ENCODE measurements at places on chromosomes 5 and 9. TPM values are rescaled to one million over a fixed set of nuclear protein-coding genes. Genes with fewer than 3 reads are reported as not detected.

- no peaks in the 10 kb centered on the region for H3K4me1 ChIP-seq
- H3K36me3 ChIP-seq, result no peaks in the 10 kb centered on the region
Observed at GRCh38 chr9:118561051-118561450, 808.2 kb downstream of the BRINP1 start.

DNA sequence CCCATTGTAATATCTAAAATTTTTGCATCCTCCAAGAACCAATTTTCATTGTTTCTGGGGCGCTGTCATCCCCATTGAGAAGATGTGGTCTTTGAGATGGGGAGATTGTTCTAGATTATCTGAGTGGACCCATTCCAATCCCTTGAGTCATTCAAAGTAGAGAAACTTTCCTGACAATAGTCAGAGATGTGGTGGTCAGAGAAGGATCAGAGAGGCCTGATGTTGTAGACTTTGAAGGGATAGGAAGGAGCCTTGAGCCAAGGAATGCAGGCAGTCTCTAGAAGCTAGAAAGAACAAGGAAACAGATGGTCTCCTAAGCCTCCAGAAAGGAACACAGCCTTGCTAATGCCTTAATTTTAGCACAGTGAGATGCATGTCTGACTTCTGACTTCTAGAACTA, 80.4 kb downstream of the TEK start:
- no peaks in the 10 kb centered on the region for H3K4me1 ChIP-seq
- no peaks in the 10 kb centered on the region for H3K27me3 ChIP-seq
- H3K4me3 ChIP-seq, result no peak overlapping the region
- DNase-seq, result no peak
- H3K36me3 ChIP-seq, result no peaks in the 10 kb centered on the region

Gene PALM2AKAP2
- 0.69 TPM for total RNA-seq

DNA sequence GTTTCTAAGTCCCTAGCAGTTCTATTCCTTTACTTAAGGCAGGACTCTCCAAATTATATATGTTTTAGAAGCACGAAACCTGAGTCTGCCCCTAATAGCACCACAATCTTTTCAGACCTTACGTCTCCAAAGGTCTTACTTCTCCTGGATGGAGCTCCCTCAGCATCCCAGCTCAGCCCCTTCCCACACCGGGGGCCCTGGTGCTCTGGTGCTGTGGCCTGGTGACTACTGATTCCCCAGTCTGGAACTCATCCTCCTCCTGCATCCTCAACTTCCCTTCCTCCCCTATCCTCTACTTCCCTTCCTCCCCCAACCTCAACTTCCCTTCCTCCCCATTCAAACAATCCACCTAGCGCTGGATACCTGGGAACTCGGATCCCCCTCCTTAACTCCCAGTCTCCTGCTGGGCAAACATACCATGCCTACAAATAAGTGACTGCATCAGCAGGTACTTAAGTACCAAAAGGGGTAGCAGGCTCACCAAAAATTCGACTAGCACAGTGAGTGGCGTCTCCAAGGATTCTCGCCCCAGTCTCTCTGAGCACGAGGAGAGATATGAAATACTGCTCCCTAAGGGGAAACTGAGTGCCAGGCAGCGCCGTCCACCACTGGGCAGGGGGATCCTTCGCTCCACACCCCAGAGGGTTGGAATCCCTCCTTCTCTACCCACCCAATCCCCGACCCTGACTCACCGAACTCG, 831 bp downstream of the IGFBPL1 start:
- H3K4me1 ChIP-seq, result no peaks in the 10 kb centered on the region
- no peak for DNase-seq
- peak overlapping the region; percentile 23 for H3K4me3 ChIP-seq
- no peaks in the 10 kb centered on the region for H3K36me3 ChIP-seq

DNA sequence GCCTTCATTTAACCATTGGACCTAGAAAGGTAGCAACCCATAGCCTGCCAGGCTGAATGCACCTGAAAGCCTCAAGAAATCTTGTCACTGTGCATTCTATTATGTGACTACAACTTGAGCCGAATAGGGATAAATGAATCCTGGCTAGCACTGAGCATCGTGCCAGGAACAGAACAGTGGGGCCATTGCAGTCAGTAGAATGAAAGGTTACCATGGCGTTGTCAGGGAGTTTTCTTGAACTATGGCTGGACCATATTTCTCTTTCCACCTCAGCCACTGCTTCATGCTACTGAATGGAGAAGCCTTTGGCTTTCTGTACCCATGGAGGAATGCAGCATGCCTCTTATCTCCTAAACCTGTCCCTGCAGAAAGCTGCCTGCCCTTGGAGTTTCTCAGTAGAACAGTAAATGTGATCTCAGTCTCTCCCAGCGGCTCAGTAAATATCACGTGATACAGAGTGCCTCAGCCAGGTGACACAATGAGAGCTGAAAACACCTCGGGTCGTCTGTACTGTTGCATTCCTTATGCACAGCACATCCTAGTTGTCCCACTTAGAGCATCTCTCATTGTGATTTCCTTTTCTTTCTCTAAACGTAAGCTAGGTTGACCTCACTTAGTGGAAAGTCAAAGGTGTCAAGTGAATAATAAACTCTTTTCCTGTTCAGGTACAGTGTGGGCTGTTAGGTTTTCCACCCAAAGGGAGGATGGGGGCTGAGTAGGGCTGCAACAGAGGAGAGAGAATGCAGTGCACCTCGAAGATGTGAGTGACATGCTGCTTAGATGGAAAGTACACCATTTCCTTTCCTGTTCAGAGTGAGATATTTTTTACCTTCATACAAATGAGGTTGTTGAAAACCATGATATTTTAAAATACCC, 115.3 kb downstream of the MACIR start:
- H3K36me3 ChIP-seq, result no peaks in the 10 kb centered on the region
- no peak overlapping the region for H3K27ac ChIP-seq
- DNase-seq, result peak; percentile 35
- H3K27me3 ChIP-seq, result no peaks in the 10 kb centered on the region
- H3K4me1 ChIP-seq, result no peaks in the 10 kb centered on the region
- no peak overlapping the region for H3K4me3 ChIP-seq

DNA sequence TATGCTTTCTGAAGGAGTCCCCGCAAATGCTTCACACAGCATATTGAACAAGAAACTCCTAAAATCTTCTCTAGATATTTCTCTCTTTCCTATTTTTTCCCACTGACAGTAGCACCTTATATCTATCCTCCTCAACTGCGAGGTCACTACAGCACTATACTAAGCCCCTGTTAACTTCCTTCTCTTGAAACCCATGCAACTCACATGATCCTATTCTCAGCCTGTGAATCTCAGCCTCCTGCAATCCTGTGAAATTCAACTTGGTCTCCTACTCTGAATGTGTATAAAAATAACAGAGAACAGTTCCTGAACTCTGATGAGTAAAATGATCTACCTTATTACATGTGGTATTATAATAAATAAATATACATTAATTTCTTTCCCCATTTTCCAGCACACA, 6.1 kb upstream of the PLGRKT start:
- no peak for DNase-seq
- H3K27ac ChIP-seq, result no peak overlapping the region
- no peak overlapping the region for H3K4me3 ChIP-seq
- no peaks in the 10 kb centered on the region for H3K4me1 ChIP-seq

GRCh38 chr5:82511134-82511533, 233.0 kb upstream of the RPS23 start:
- no peak for DNase-seq
- H3K27ac ChIP-seq, result no peak overlapping the region
- no peaks in the 10 kb centered on the region for H3K4me1 ChIP-seq
- H3K4me3 ChIP-seq, result no peak overlapping the region
- no peaks in the 10 kb centered on the region for H3K27me3 ChIP-seq

Gene GPRIN1
- total RNA-seq, result 3.1 TPM

Gene PCA3
- not detected for total RNA-seq

- peak; percentile 66 for DNase-seq
- no peaks in the 10 kb centered on the region for H3K27me3 ChIP-seq
- H3K36me3 ChIP-seq, result no peaks in the 10 kb centered on the region
- H3K4me1 ChIP-seq, result no peaks in the 10 kb centered on the region
Observed at GRCh38 chr5:173925449-173926071, 37.4 kb downstream of the CPEB4 start.

DNA sequence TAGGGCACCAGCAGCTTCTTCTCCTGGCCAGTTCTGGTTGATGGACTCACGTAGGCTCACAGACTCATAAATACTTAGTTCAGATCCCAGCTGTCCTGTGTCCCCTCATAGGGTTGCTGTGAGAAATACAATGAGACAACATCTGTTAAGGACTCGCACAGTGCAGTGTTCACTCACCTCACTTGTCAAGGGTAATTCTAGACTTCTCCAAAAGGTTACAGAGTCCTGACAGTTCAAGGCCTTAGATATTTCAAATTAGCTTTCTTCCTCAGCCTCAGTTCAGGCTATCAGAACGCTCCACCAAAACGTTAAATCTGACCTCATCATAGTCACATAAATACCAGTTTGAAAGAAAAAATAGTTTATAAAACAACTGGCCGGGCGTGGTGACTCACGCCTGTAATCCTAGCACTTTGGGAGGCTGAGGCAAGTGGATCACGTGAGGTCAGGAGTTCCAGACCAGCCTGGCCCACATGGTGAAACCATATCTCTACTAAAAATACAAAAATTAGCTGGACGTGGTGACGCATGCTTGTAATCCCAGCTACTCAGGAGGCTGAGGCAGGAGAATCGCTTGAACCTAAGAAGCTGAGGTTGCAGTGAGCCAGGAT, 106.3 kb downstream of the UGCG start:
- no peak overlapping the region for H3K4me3 ChIP-seq
- H3K36me3 ChIP-seq, result no peaks in the 10 kb centered on the region
- H3K4me1 ChIP-seq, result no peaks in the 10 kb centered on the region
- no peak overlapping the region for H3K27ac ChIP-seq
- H3K27me3 ChIP-seq, result no peaks in the 10 kb centered on the region

- H3K27ac ChIP-seq, result no peak overlapping the region
- H3K4me3 ChIP-seq, result no peak overlapping the region
- H3K27me3 ChIP-seq, result no peaks in the 10 kb centered on the region
- H3K36me3 ChIP-seq, result no peaks in the 10 kb centered on the region
- no peak for DNase-seq
- H3K4me1 ChIP-seq, result no peaks in the 10 kb centered on the region
Observed at GRCh38 chr9:8874482-8874881, 1074.9 kb upstream of the DMAC1 start.

Gene CSF2
- total RNA-seq, result not detected

Gene AIF1L
- total RNA-seq, result 4.0 TPM

- H3K27me3 ChIP-seq, result no peaks in the 10 kb centered on the region
- DNase-seq, result no peak
- H3K4me3 ChIP-seq, result no peak overlapping the region
- peaks cover 3% of the 10 kb centered on the region for H3K36me3 ChIP-seq
Observed at GRCh38 chr5:109786206-109786855, 96.6 kb downstream of the MAN2A1 start.

DNA sequence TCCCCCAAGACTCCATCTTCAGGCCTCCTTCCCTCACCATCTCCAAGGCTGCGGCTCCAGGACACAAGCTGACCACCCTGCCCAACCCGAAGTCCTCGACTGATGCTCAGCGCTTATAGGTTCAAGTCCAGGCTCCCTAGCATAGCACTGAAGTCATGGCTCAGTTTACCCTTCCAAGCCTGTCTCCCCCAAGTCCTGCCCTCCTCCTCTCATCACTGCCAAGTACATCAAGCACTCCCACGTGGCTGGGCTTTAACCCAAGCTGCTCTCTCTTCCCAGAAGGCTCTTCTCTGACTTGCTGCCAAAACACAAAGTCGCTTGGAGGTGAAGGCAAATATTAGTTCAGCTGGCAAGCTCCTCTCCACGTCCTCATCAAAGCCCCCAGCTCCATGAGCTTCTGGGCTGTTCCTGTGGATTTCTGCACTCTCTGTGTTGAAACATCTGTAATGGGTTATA, 22.1 kb upstream of the MARCHF6 start:
- no peaks in the 10 kb centered on the region for H3K27me3 ChIP-seq
- no peak overlapping the region for H3K27ac ChIP-seq
- no peak overlapping the region for H3K4me3 ChIP-seq
- no peaks in the 10 kb centered on the region for H3K36me3 ChIP-seq
- no peaks in the 10 kb centered on the region for H3K4me1 ChIP-seq

Gene SMC5
- 35.9 TPM for total RNA-seq
